ENCODE measurements at places on chromosomes 3 and 15.

DNA sequence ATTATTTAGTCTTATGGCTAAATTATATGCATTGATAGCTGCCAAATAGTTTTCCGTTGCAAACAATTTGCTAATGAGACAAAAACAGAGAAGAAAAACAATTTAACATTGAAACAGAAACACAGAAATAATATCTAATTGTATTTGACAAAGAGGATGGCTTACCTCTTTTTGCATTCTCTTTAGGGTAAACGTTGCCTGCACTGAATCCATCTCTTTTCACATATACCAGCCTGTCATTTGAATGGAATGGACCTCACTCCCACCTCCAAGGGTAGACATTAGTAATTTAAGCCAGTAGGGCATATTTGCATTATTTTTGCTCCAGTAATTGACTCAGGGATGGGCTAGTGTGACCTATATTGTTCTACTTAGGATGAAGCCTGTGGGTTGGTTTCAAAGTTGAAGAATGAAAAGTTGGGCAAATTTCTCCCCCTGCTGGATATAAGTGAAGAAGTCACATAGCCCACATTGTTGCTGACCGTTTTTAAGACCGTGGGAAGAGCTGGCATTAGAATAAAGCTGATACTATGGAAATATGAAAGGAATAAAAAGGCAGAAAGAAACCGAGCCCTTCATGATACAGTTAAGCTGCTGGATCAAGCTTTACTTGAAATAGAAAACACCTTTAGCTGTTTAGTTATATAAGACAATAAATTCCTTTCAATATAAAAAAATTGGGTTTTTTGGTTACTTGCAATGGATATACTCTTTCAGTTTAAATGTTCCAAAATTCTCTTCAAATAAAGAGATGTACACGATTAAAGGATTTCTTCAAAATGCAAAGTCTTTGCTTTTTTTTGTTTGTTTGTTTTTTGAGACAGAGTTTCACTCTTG lies 26.9 kb downstream of the PIERCE2 start:
- DNase-seq: peak; percentile 17

GRCh38 chr3:194984066-194984465 lies 286.9 kb downstream of the XXYLT1 start:
- no peak for DNase-seq

DNA sequence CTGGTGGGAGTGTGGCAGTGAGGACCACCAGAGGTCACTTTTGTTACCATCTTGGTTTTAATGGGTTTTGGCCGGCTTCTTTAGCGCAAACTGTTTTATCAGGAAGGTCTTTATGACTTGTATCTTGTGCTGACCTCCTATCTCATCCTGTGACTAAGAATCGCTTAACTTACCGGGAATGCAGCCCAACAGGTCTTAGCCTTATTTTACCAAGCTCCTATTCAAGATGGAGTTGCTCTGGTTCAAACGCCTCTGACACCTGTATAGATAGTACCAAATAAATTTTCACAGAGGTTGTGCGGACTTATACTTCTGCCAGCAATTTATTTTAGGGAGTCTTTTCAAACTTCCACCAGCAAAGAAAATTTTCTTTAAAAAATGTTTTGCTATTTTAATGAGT lies 13.6 kb upstream of the SLCO3A1 start:
- DNase-seq: no peak

DNA sequence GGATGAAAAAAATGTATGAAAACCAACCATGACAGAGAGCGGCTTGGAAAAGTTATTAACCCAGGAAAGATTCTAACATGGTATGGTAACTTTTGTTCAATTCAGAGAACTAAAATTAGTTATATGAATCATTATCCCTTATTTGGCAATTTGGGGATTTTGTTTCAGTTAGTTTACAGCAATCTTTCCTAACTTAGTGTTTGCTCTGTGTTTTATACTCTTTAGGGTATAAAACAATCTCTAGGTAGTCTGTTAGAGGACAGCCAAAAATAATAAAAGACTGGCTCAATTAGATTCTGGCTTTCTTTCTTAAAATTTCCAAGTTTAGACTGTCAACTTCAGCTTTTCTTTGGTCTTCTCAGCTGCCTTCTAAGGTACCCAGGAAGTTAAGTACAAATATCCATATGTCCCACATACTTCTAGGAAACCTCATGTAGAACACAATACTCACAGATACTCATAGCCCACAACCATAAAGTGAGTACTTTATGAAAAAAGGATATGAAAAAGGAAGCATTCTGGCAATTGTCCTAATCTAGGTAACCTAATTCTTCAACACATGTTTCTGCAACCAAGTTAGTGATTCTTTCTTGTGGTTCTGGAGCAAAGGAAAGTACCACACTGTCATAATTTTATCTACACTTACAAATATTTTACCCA lies 849.3 kb downstream of the ROBO1 start:
- DNase-seq: no peak

DNA sequence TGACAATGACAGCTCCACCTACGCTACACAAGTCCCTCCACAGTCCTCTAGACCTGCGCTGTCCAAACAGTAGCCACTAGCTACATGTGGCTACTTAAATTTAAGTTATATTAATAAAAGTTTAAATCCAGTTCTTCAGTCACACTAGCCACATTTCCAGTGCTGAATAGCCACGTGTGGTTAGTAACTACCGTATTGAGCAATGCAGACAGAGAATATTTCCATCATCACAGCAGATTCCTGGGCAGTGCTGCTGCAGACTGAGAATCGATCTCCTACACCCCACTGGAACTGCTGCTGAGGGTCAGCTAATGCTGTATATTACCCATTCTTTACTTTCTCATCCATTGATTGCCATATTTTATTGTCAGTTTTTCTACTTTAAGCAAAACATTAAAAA lies 40.9 kb downstream of the HDC start:
- no peak for DNase-seq

DNA sequence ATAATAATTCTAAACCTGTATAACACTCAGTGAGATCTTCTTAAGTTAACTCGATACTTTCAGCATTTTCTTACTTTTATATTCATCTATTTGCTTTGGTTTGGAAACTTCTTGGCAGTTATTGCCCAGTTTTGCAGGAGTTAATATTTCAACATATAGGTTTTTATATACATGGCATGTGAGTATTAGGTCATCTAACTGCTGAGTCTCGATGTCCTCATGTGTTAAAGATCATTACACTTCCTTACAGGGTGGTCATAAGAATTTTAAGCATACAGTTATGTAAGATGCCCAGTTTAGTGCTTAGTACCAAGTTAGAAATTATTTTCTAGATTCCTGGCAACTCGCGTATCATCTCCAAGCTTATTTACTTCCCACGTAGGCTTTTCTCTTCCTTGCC lies 62.9 kb downstream of the TMEM39A start:
- DNase-seq: no peak

DNA sequence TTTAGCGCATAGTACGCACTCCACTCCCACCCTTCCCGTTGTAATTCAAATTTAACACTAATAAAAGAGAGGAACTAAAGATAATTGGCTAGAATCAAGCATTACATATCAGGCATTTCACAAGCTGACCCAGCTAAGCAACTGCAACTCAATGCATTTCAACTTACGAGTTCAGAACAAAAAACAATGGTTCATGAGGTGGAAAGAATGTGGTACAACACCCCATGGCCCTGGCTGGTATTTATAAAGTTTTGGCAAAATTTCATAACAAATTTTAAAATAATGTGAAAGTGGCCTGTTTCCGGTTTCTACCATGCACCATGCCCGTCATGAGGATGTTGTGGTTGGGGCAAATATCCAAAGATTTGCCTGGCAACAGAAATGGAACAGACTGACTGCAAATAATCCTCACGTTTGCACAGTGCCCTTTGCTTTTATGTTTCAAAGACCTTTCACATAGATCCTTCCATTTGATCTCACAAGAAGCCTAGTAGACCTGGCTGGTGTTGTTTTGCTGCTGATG lies 455.3 kb upstream of the NR2F2 start:
- no peak for DNase-seq

DNA sequence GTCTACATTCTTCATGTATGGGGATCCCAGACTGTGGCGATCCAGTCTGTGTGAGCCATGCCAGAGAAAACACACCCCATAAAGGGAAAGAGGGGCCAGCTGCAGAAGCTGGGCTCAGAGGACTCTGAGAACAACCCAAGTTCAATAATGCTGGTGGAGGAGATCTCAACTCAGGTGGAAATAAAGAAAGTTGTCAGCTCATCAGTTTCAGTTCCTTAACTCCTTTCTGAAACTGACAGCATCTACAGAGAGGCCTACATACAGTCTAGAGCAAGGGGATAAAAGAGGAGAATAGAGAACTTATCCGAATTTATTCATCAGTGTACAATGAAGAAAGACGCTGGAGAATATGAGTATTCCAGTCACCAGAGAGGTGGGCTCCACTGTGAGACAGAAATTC lies 77.0 kb downstream of the NTRK3 start:
- DNase-seq: no peak

DNA sequence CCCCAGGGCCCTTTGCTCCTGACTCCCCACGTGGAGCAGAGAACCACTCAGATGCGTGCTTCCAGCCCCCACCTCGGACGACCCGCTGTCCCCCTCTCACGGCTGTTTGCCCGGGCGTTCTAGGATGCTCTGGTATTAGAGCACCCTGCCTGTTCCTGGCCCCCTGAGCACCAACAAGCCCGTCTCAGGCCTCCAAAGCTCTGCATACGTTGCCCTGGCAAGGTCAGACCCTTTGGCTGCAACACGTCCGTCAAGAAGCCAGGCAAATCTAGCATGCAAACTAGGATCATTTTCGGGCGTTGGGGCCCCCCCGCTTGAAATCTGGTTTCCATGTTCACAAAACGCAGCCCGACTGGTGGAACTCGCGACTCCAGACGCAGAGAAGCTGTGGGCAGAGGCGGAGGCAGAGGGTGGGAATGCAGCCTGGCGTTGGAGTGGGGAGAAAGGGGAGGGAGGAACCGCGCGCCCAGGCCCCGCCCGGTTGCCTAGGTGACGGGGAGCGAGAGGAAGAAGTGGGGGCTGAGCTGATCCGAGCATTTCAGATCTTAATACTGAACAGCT lies 86.2 kb upstream of the PIAS1 start:
- no peak for DNase-seq
